Activated gamma-delta T cell treated with Interleukin-2 at 50 U/mL for 16 hours (primary cell): ENCODE measurements at places on chromosomes 6 and 20.

DNA sequence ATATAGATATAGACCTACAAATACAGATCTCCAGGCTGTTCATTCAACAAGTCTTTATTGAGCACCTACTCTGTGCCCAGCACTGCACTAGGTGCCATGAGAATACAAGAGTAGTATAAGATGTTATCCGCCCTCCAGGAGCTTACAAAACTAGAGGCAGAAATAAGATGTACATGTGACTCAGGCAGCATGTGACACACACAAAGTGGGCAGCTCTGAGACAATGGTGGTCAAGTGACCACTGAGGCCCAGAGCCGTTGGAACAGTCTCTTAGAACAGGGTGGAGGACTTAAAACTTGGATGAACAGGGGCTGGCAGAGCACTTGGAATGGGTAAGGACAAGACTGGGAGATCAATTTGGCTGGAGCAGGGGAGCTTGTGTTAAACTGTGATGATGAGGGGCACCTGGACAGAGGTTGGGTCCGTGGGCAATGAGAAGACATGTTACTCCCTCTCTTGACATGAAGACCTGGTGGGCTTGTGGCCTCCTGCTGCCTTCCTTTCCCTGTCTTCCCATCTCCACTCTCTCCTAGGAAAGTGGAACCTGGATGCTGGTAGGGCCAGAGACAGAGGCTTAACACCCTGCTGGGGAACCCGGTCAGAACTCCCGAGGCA lies 21.2 kb downstream of the TRIM15 start:
- no peak for DNase-seq

DNA sequence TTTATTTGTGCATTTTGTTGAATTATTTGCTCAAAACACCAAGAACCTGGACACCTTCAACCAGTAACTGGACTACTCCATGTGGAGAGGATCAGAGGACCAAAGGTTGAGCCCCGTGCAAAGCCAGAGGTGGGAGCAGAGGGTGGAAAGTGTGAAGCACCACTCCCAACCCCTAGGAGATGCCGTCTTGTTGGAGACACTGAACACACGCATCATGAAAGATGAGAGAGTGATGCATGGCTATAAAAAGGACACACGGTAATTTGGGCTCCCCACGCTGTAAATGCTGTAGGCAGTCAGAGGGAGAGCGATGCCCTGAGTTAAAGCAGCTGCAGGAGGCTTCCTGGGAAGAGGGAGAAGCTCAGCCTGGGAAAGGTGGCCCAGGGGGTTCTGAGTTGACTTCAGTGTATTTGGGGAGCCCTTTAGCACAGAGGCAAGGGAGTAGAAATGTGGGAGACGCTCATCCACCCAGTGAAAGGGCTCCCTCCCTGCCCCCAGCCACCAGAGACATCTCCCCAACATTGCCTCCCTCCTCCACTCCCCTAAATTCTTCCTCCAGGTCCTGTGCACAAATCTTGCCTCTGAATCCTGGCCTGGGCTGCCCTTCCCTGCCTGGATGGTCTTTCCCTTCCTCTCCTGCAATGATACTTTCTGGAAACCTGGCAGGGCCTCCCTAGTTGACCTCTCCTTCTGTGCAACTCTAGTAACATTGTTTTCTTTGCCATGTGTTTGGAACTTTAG lies 55.8 kb upstream of the IYD start:
- DNase-seq: no peak

- no peak for DNase-seq
Measured at GRCh38 chr6:32108094-32108627, 977 bp downstream of the TNXB start.

- no peak for DNase-seq
Measured at GRCh38 chr6:17591287-17591686, 8.8 kb upstream of the FAM8A1 start.

DNA sequence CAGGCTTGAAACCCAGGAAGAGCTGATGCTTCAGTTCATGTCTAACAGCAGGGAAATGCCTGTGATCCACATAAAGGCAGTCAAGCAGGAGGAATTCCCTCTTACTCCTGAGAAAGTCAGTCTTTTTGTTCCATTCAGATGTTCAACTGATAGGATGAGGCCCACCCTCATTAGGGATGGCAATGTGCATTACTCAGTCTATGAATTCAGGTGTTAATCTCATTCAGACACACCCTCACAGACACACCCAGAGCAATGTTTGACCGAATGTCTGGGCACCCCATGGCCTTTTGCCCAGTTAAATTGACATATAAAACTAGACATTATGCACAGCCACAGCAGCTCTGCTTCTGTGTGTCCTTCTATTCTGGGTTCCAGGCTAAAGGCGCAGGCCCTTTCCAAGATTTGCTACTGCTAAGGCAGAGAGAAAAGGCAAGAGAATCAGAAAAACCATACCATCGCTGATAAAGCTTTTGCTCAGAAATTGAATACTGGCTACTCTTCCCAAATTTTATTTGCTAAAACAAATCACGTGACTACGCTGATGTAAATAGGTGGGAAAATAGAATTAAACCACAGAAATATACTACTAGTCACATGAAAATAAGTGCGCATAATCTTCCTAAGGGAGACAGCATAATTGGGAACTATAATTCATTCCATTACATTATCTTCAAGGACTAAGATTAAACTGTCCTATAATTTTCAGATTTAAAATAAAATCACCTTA lies 625.0 kb upstream of the MAN1A1 start:
- DNase-seq: no peak
